ENCODE measurements at places on chromosomes 2 and 18. TPM values are rescaled to one million over a fixed set of nuclear protein-coding genes. Genes with fewer than 3 reads are reported as not detected.

The TGFBRAP1 gene
- 42.5 TPM for total RNA-seq

The HOXD8 gene
- 6.3 TPM for total RNA-seq

The MDH1B gene
- 0.43 TPM for total RNA-seq

The CPO gene
- total RNA-seq: not detected

The TEX44 gene
- not detected for total RNA-seq

All from placental pericyte (primary cell).